Activated CD8-positive, alpha-beta memory T cell treated with anti-CD3 and anti-CD28 coated beads for 36 hours (primary cell): ENCODE measurements at places on chromosomes 16 and 17. TPM values are rescaled to one million over a fixed set of nuclear protein-coding genes. Genes with fewer than 3 reads are reported as not detected.

ITGB3 gene
- not detected for total RNA-seq

OR4D1 gene
- total RNA-seq = 0.08 TPM

ALOX12B gene
- total RNA-seq = 1.7 TPM

CACNG4 gene
- total RNA-seq = not detected

HID1 gene
- 1.9 TPM for total RNA-seq

HBA1 gene
- total RNA-seq = not detected

TMEM238L gene
- total RNA-seq = not detected

KLHL10 gene
- 0.17 TPM for total RNA-seq

HOXB7 gene
- 0.73 TPM for total RNA-seq

LDHD gene
- not detected for total RNA-seq

CD300LF gene
- not detected for total RNA-seq

IL4R gene
- 153 TPM for total RNA-seq

P2RX1 gene
- total RNA-seq = not detected

VAT1L gene
- not detected for total RNA-seq

OTOP2 gene
- total RNA-seq = not detected

GAN gene
- 11.8 TPM for total RNA-seq

TMEM92 gene
- total RNA-seq = not detected

NOTUM gene
- 0.40 TPM for total RNA-seq

KRTAP2-2 gene
- not detected for total RNA-seq

GNAO1 gene
- total RNA-seq = 4.9 TPM

CA7 gene
- total RNA-seq = not detected

TMEM114 gene
- total RNA-seq = not detected

MYH2 gene
- total RNA-seq = not detected

CSH1 gene
- total RNA-seq = not detected

CD300LB gene
- not detected for total RNA-seq

NTN1 gene
- total RNA-seq = 0.40 TPM

SPATA22 gene
- 0.36 TPM for total RNA-seq

CEP20 gene
- total RNA-seq = 38.8 TPM

CHST4 gene
- not detected for total RNA-seq

DPEP3 gene
- 0.40 TPM for total RNA-seq

PRCD gene
- 0.08 TPM for total RNA-seq

PIK3R5 gene
- total RNA-seq = 23.2 TPM

GPRC5B gene
- not detected for total RNA-seq

CNGB1 gene
- total RNA-seq = not detected

RNF43 gene
- 0.78 TPM for total RNA-seq

PRSS21 gene
- 11.1 TPM for total RNA-seq

POLR3K gene
- total RNA-seq = 63.6 TPM

CORO7 gene
- total RNA-seq = 80.2 TPM

KRT9 gene
- not detected for total RNA-seq

CDH11 gene
- not detected for total RNA-seq

TRAF4 gene
- total RNA-seq = 159 TPM

CTRB2 gene
- not detected for total RNA-seq

GRIN2A gene
- total RNA-seq = not detected

CRISPLD2 gene
- total RNA-seq = not detected
